ENCODE measurements at places on chromosomes 1 and 21.

DNA sequence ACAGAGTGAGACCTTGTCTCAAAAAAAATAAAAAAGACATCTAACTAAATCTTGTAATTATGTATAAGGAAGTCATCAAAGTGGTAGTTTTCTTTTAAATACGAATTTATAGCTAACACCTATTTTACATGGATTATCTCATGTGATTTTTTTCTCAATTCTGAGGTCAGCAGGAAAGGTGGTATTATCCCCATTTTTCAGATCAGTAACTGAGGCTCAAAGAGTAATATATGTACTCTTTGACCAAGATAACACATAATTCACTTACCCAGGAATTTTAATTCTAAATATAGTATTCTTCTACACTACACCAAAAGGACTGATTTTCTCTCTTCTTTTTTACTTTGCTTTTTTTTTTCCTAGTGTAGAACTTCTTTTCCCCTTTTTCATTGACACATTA is 9.1 kb downstream of the IFT25 start:
- DNase-seq: no peak

DNA sequence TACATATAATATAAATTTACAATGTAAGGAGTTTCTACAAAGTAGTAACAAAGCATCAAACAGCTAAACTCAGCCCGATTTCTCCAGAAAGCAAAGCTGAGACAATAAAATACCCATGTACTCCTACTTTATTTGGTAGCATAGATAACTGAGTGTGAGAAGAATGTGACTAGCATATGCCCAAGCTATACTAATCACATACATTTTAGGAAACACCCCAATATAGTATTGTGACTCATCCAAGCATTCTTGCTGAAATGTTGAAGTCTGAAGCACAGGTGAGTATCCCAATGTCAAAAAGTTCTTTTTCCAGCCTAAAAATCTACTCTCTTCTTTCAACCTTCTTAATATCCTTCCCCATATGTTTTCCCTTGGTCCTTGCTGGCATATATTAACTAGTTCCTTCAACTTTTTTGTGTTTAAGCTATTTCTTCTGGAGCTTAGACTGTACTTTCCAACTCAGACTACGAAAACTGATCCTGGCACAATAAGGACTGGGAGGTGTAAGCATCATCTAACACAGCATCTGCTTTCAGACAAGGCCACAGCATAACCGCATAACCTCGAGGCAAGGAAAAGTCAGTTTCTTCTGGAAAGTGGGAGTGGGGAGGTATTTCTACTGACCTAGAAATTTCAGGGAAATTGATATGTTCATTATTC is 163.0 kb upstream of the RNPC3 start:
- no peak for DNase-seq

DNA sequence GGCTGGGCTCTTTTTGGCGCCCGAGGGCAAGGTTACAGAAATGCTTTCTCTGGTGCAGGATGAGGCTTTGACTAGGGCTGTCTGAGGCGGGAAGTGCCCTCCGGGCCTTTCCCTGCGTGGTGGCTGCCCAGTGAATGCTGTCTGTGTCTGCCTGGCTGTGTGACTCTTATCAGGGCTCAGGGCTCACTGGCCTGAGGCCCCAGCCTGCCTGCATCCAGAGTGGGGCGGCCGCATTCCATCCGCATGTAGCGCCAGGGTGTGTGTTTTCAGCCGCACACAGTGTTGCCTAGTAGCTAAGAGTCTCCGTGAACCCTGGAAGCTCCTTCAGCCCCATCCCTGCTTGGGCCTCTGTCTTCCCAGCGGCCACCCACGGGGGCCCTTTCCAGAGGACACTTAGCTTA is 59.1 kb downstream of the FAAP20 start:
- no peak for DNase-seq

DNA sequence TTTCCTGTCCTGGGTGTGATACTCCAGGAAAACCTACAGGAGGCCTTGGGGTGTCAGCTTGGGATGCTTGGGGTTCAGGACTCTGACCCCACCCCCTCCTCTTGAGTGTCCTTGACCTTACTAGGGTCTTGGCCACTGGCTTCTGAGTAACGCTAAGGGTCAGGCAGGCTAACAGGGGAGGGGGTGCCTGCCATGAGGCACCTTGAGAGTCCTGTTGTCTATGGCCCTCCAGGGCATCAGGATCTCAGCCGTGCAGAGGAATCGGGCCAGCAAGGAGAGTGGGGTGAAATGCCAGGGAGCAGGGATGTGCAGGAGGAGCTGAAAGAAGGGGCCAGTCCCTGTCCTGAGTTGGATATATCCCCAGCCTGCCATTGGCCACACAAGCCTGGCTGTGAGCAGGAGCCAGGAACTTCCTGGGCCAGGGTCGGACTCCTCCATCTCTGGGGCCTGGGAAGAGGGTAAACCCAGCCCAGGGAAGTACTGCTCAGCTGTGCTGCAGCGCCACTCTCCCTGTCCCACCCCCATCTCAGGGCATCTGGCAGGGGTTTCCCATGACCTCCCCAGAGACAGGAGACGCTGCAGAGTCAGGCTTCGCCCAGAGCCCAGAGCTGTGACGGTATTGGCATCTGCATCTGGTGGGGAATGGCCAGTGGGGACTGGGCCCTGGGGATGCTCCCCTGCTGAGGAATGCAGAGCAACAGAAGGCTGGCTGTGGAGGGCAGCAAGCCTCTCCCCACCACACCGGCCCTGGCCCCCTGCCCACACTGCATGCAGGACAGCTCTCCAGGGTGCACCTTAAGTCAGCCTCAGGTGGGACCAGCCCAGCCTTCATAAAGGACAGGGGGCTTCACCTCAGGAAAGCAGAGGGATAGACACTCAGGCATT is 6.3 kb downstream of the KIF21B start:
- no peak for DNase-seq

DNA sequence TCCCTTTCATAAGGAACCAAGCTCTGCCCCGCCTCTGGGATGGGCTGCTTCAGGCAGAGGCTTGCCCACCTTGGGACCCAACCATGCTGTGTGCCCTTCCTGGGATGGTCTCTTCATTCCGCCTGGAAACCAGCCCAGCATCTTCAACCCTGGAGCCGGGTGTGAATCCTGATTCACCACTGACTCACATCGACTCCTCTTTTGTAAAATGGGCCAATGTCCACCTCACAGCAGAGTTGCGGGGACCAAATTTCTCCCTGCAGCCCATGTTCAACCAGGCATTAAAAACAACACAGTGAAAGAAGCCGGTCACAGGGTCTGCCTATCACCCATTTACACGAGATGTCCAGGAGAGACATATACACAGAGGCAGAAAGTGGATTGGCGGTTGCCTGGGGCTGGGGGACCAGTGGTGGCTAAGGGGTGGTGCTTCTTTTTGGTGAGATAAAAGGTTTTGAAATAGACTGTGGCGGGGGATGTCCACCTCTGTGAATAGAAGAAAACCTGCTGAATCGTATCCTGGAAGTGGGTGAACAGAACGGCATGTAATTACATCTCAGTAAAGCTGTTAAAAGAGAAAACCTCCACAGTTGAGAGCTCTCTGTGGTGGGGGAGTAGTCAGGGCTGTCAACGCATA is 6.9 kb upstream of the GPR153 start:
- DNase-seq: no peak

- DNase-seq: no peak
Measured at GRCh38 chr1:180932378-180932777, 19.7 kb downstream of the KIAA1614 start.

- DNase-seq: no peak
Measured at GRCh38 chr1:82168482-82168881, 367.7 kb downstream of the ADGRL2 start.

DNA sequence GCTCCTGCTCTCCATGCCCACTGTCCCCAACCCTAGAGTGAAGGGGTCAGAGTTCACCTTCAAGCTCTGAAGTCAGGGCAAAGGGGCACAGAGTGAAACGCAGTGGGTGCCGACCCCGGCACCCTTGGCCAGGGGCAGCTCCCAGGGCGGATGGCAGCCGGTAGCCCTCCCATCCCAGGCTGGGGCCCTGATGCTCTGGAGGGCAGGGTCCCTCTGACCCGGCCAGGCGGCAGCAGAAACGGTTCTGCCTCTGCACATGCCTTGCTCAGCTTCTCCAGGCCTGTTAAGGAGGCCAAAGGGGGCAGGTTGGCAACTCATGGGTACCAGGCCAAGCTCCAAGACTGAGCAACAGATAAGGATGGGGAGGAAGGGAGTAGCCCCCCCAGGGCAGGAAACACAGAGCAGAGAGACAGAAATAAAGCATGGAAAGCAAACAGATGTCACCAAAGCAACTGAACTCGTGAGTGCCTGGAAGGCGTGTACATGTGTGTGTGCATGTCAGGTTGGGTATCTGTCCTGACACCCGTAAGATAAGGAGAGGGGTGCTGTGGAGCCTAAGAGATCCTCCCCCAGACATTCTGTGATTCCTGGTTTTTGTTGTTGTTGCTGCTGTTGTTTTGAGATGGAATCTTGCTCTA is 112.3 kb upstream of the IFFO2 start:
- no peak for DNase-seq

DNA sequence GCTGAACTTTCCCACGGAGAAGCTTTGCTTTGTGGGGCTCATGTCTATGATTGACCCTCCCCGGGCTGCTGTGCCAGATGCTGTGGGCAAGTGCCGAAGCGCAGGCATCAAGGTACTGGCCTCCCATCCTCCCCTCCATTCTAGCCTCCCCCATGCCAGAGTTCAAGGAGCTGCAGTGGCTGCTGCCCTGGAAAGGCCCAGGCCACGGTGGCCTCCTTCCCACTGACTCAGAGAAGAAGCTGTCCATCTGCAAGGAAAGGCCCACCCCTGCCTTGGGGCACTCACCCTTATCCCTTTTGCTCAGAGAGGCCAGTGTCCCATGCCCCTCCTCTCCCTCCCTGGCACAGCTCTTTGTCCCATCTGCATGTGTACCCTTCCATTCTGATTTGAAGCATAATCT is 14.9 kb downstream of the ATP1A2 start:
- no peak for DNase-seq
